Neural progenitor cell (in vitro differentiated cells): ENCODE measurements at places on chromosomes 2 and 18.

DNA sequence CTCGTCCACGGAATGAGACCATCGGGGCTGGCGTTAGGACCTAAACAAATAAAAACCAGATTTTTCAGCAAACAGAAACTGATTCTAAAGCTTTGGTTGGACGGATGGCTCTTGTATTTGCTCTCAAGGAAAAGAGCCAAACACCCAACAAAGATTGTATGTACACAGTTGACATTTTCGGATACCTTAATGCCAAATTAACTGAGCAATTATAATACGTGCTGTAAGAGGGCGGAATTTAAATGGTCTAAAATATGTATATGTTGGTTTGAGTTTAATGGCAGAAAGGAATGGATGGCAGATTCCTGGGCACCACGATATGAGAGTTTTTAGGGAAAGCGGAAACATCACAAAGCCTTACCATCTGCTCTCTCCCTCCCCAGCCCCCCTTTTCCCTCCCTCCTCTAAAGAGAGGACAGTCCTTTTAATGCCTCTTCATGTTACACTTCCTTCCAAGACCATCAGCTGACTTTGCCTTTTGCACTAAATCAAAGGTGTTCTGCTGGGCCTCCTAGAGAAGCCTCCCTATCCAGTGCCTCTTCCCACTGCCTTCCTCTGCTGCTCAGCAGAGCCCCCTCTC, 33.3 kb downstream of the STAT1 start:
- no peak overlapping the region for H3K27ac ChIP-seq

DNA sequence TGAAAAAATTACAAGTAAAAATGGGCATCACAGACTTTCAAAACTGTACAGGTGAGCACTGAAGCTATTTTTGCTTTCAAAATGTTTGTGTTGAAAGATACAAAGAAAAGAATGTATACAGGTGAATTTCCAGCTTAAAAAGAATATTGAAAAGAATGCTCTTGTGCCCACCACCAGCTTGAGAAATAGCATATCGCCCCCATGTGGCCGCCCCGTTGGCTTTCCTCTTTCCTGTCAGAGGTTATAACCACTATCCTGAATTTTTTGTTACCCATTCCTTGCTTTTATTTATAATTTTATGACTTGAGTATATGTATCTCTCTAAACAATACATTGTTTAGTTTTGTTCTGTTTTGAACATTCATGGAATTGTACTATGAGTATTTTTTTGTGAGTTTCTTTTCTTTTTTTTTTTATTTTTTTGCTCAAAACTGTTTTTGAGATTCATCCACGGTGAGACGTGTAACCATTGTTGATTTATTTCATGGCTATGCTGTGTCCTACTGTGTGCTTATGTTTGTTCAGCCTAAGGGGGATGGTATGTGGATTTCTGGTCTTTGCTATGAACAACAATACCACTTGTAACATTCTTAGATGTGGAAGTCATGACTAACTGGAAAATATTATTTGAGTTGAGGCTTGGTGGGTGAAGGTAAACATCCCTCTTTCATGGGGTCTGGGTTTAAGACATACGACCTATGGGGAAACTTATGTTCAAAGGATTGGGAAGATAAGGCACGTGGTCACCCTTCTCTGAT, 11.6 kb downstream of the TRPM8 start:
- H3K4me1 ChIP-seq: peaks cover 10% of the 10 kb centered on the region
- no peak overlapping the region for H3K27ac ChIP-seq
- H3K36me3 ChIP-seq: no peaks in the 10 kb centered on the region
- no peaks in the 10 kb centered on the region for H3K27me3 ChIP-seq

DNA sequence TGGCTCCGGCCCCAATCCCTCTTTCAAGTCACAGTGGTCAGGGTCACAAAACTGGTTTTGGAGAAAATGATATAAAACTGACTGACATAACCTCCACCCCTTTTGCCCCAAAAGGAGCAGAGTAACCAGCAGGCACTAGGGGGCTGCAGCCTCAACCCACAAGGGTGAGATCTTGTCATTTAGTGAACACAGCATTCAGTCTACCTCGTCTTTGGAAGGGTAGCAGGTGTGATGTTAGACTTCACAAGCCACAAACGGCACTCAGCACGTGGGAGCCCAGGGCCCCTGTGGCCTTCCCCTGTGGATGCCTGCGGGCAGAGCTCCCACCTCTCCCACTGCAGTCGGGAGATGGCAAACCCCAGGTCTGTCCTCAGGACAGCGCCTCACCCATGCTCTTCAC, 372.1 kb upstream of the MYT1L start:
- H3K4me1 ChIP-seq: peaks cover 30% of the 10 kb centered on the region
- H3K27ac ChIP-seq: no peak overlapping the region
- no peak for DNase-seq

GRCh38 chr18:37778417-37779165, 213.0 kb upstream of the CELF4 start:
- H3K27me3 ChIP-seq: no peaks in the 10 kb centered on the region
- no peak overlapping the region for H3K4me3 ChIP-seq
- DNase-seq: peak; percentile 88
- H3K27ac ChIP-seq: no peak overlapping the region
- no peaks in the 10 kb centered on the region for H3K36me3 ChIP-seq

GRCh38 chr2:21194858-21195271, 71.1 kb downstream of the TDRD15 start:
- no peaks in the 10 kb centered on the region for H3K27me3 ChIP-seq
- H3K36me3 ChIP-seq: no peaks in the 10 kb centered on the region
